ENCODE measurements at places on chromosomes 16 and 17. TPM values are rescaled to one million over a fixed set of nuclear protein-coding genes. Genes with fewer than 3 reads are reported as not detected.

The CDH5 gene
- 50.9 TPM for total RNA-seq

The ZDHHC1 gene
- total RNA-seq, result 20.4 TPM

The DCTPP1 gene
- total RNA-seq, result 13.0 TPM

The SP6 gene
- total RNA-seq, result 0.18 TPM

The NPIPA2 gene
- 0.31 TPM for total RNA-seq

The CTRL gene
- total RNA-seq, result 0.66 TPM

The KRT38 gene
- total RNA-seq, result not detected

The DBNDD1 gene
- 2.7 TPM for total RNA-seq

The ZFPM1 gene
- 0.89 TPM for total RNA-seq

The CCL11 gene
- 0.09 TPM for total RNA-seq

The ALOX12B gene
- total RNA-seq, result not detected

The GFOD2 gene
- 11.4 TPM for total RNA-seq

The C17orf100 gene
- total RNA-seq, result 0.98 TPM

The SLC5A11 gene
- 0.04 TPM for total RNA-seq

The MPP3 gene
- 7.1 TPM for total RNA-seq

The MYH2 gene
- 42.5 TPM for total RNA-seq

The GLP2R gene
- not detected for total RNA-seq

The TEX19 gene
- total RNA-seq, result 0.09 TPM

The RPTOR gene
- total RNA-seq, result 17.3 TPM

The GLG1 gene
- total RNA-seq, result 84.4 TPM

The CYGB gene
- 12.8 TPM for total RNA-seq

The PNPO gene
- total RNA-seq, result 11.8 TPM
